ENCODE measurements at places on chromosomes 16 and 17.

DNA sequence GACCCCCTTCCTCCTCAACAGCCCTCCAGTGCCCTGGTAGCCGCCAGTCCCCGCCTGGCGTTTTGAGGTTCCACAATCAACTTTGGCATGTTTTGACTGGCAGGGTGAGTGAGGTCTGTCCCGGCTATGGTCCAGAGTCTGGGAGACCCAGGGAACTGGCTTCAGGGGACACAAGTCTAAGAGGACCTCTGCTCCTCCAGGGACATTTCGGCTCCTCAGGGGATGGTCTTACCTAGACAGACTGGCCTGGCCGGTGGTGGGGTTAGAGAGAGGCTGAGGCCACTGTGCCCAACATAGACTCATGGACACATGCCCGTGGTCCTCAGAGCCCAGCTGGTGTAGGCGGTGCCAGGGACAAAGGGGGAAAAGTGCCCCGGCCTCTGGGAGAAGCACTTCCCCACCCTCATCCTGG, 2.2 kb downstream of the TMC8 start:
- no peak for DNase-seq

- peak; percentile 46 for DNase-seq
Observed at GRCh38 chr17:412211-413015, 59.8 kb upstream of the RPH3AL start.

DNA sequence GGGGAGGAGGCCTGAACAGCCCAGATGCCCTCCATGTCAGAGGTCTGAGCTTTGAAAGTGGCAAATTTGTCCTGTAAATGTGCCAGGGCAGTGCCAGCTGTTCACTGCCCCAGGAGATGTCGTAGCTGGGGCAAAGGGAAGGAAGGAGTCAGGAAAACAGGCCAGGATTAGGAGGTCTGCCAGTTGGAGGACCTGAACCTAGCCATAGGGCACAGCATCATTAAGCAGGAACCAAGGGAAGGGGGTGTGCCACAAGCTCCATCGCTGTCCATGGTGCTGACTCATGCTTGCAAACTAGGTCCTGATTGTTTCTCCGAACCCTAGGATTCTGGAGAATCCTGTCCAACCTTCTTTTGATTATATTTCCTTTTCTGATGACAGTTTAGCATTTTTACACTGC, 124.2 kb downstream of the TMEM132E start:
- DNase-seq, result peak; percentile 6

- no peak for DNase-seq
Observed at GRCh38 chr16:10920726-10921427, 21.4 kb downstream of the DEXI start.

- peak; percentile 59 for DNase-seq
Observed at GRCh38 chr17:17935321-17936271, 36.6 kb downstream of the TOM1L2 start.

- no peak for DNase-seq
Observed at GRCh38 chr16:53558710-53559109, 55.7 kb upstream of the AKTIP start.

DNA sequence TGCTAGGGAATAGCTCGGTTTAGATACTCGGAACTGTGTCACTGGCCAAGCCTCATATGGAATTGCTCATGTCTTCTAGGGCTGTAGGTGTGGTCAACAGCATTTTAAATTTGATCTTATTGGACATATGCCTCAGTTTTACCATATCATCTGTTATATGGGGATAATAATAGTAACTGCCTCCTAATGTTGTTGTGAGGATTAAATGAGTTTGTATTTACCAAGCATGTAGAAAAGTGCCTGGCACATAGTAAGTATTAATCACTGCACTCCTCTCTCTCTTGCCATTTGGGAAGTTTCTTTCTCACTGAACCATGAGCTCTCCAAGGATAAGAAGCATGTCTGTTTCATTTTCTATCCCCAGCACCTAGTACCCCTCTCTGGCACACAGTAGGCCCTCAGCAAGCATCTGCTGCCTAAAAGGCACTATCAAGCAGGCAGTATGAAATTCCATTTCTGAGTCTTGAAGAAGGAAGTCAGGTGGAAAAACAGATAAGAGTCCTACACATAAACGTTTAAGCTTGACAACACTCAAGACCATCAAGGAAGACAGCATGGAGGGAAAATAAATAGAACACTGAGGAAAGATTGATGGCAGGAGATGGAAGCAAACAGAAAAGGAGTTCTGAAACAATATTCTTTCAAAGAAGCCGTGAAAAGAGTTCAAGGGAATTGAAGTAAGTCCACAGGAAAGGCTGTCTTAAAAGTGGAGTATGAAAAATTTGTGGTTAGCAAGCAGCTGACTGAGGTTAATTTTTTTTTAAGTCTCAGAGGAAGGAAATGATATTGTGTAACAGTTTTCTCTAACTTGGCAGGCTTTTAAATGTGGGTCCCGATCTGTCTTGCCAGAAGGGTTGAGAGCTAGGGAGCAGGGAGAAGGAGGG, 2.2 kb upstream of the ATP6V0A1 start:
- no peak for DNase-seq

DNA sequence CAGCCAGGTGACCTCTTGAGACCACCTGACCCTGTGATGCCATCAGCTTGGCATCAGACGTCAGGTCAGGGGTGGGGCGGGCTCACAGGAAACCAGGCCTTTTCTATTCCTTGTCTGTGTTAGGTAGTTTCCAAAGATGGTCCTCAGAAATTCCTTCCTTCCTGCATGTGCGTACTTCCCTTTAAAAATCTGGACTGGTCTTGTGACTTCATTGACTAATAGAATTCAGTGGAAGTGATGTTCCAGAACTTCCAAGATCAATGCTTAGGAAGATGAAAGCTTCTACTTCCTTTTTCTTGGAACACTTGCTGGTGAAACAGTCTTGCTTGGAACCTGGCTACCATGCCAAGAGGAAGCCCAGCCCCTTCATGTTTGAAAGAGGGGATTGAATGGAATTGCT, 10.0 kb upstream of the N4BP1 start:
- DNase-seq, result no peak

GRCh38 chr16:78503602-78504001, 404.1 kb downstream of the WWOX start:
- no peak for DNase-seq

Measured in AG04450 (cell line).